ENCODE measurements at places on chromosomes 5 and 9.

DNA sequence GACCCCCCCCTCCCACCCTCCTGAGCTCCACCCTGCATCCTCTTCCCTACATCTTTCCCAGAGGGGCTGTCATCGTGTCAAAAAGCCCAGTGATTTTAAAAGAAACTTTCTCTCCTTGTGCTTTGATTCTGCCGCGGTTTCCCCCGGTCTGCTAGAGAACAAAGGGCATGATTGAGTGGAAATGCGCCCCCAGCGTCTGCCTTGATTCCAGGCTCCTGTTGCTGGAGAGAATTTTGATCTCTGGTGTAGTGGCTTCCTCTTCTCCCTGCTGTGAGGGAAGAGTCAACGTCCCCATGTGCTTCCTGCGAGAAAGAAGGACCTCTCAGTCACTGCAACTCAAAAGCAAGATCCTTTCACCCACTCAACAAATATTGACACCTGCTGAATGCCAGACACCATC lies 61.9 kb upstream of the RAPGEF1 start:
- no peak for DNase-seq

DNA sequence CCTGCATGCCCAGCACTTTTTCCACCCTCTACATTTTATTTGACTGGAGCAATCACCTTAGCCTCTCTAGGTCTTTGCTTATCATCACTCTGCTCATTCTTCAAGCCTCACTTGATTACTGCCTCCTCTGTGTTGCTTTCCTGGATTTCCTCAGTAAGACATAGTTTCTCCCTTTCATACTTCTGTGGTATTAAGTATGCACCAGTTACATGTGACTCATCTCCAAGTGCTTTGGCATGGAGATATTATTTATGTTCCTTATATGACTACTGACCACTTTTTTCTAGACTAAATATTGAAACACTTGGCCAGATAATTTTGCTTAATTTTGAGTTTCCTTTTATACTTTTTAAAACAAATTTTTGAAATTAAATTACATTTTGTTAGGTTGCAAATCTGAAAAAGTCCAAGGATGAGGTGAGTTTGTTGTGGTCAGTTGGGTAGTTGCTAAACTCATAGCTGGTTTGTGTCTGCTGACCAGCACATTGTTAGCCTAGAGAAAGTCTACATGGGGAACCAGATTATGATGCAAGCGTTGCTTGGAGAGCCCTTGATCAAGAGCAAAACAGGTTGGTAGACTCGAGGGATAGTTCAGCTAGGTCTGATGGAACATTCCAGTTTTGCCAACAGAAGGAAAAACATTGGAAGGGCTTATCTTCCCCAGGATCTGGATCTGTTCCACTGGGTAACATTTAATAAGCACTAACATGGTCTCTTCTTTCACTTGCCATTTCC lies 140.2 kb downstream of the TMC1 start:
- DNase-seq: no peak

- no peak for DNase-seq
These were observed 133.7 kb downstream of the PRELID2 start for GRCh38 chr5:145701404-145701803.

DNA sequence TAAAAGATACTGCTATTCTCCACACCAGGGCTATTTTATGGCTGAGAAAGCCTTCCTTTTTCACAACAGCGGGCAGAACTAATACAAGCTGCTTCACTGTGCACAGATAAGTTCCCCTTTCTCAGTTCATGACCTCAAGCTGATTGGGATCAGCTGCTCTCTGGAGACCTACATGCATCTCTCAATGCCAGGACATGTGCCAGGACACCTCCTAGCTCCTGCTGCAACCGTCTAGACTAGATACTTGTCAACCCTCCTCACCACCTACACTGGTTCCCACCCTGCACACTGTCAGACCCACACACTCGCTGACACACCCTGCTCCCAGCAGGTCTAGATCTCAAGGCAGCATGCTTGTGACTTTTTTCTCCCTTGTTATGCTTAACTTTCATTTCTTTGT lies 39.8 kb downstream of the STARD4 start:
- no peak for DNase-seq

DNA sequence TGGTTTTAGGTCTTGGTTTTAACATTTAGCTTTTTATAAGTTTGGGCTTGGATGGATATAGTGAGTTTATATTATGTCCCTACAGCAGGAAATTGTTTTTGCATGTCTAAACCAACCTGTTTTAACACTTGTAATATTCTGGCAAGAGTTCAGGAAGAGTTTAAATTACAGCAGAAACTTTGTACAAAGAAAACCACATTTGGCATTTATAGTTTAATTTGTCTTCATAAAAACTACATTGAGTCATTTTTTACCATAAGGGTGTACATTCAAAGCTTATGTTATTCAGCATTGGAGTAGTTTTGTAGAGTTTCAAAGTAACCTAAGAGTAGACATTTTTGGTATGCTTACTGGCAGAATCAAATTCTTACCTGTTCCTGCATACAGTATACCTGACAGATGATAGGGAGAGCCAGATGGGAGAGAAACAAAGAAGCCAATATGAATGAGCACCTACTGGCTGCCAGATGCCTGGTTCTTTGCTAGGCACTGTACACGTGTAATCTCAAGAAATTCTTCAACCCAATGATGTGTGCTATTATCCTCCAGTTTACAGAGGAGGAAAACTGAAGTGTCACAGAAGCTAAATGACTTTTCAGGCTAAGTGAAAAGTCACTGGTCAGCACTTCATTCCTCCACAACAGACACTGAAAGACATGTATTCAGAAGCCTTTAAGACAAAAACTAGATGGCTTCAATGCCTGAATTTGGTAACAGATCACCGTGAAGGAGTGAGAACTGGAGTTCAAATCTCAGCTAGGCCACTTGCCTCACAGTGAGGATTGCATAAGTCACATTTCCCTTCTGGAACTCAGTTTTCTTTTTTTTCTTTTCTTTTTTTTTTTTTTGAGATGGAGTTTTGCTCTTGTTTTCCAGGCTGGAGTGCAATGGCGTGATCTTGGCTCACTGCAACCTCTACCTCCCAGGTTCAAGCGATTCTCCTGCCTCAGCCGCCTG lies 25.9 kb upstream of the ECM2 start:
- DNase-seq: no peak

- DNase-seq: no peak
These were observed 17.9 kb downstream of the COL27A1 start for GRCh38 chr9:114172981-114173833.

GRCh38 chr5:180135967-180136629 lies 64.5 kb upstream of the RNF130 start:
- no peak for DNase-seq

- no peak for DNase-seq
These were observed 18.7 kb downstream of the INIP start for GRCh38 chr9:112699230-112699629.

- no peak for DNase-seq
These were observed 5.6 kb upstream of the ANKRD18A start for GRCh38 chr9:38626006-38626405.

- DNase-seq: peak; percentile 4
These were observed 219.5 kb upstream of the RASA1 start for GRCh38 chr5:87048156-87048555.

GRCh38 chr9:97936998-97937397 lies 974 bp downstream of the HEMGN start:
- no peak for DNase-seq

DNA sequence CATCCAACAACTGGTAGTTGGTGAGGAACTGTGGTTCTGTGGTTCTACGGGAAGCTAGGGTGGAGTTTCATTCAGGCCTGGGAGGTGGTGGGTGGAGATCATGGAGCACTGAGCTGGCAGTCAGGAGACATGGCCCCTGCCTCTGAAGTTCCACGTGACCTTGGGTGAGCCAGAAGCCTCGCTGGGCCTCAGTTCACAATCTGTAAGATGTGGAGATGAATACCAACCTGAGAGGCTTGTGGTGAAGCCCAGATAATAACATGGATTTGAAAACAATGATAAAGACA lies 177.9 kb downstream of the MACROH2A1 start:
- no peak for DNase-seq

- DNase-seq: no peak
These were observed 9.7 kb upstream of the PSMD5 start for GRCh38 chr9:120852240-120853010.

- no peak for DNase-seq
These were observed 5.2 kb downstream of the SMIM33 start for GRCh38 chr5:139475865-139476617.

DNA sequence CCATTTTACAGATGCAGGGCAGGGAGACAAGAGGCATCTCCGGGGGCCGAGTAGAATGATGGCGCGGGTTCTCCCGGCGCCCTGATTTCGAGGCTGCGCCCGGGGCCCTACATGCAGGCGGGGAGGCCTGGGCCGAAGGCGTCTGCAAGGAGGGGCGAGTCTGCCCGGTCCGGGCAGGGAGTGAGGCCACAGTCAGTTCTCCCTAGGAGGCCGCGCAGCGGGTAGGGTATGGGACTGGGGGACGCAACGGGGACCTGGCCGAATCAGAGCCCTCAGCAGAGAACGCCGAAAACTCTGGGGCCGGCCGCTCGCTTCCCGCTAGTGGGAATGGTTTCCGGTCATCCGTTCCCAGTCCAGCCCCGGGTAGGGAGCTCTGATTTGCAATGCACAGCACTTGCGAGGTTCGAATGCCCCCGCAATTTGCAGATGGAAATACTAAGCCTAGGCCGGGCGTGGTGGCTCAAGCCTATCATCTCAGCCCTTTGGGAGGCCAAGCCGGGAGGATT lies 6.4 kb downstream of the TLX3 start:
- no peak for DNase-seq

- DNase-seq: no peak
These were observed 36.1 kb upstream of the KIF4B start for GRCh38 chr5:154977409-154977808.

DNA sequence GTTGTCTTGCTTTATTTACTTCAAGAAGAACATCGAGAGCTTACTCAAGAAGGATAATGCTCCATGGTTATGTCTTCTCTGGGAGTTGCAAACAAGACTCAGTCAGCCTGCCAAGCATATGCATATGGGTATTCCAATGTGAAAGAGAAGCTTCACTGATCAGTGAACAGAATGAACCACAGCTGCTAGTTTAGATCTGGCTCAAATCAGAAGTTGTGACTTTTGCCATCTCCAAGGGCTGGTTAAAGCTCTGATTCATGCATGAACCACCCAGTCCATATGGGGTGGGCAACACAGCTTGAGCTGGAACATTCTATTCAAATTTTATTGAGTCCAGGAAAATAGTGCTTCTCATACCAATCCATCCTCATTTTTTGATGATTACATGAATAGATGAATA lies 50.0 kb downstream of the ATPSCKMT start:
- no peak for DNase-seq

- DNase-seq: no peak
These were observed 37.6 kb downstream of the PTGER4 start for GRCh38 chr5:40717281-40717680.

- no peak for DNase-seq
These were observed 50.5 kb downstream of the ELAVL2 start for GRCh38 chr9:23775549-23775948.

GRCh38 chr5:139108063-139108824 lies 89.9 kb downstream of the SIL1 start:
- DNase-seq: no peak

- no peak for DNase-seq
These were observed 40.4 kb upstream of the DEPDC1B start for GRCh38 chr5:60740322-60740721.

GRCh38 chr9:98989036-98990000 lies 45.6 kb downstream of the COL15A1 start:
- no peak for DNase-seq

DNA sequence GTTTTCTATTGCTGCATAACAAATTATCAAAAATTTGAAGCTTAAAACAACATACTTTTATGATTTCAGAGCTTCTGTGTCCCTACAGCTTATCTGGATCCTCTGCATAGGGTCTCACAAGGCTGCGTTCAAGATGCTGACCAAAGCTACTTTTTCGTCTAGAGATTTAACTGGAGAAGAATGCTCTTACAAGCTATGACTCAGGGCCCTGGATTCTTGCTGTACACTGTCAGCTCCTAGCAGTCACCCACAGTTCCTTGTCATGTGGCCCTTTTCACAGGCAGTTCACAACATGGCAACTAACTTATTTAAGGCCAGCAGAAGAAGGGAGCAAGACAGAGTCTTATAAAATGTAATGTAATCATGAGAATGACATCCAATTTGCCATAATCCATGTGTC lies 70.8 kb upstream of the FAM174A start:
- DNase-seq: no peak

- no peak for DNase-seq
These were observed 38.0 kb downstream of the VAV2 start for GRCh38 chr9:133953976-133954709.

GRCh38 chr5:114387433-114387832 lies 25.6 kb downstream of the KCNN2 start:
- no peak for DNase-seq

GRCh38 chr9:19517202-19517942 lies 108.6 kb downstream of the ACER2 start:
- no peak for DNase-seq

DNA sequence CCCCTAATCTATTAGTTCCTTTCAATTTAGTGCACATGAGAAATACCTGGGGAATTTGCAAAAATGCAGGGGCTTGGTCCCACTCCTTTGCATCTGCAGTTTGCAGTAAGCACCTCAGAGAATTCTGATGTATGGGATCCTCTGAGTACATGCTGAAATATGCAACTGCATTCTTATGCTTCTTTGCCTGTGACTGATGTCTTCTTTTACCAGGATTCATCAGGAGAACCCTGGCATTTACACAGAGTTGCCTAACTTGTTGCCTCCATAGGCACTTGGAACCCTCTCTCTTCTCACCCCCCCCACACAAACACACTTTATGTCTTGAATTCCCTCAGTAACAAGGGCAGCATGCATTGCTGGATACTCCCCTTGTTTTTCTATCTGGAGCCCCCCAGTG lies 173.1 kb downstream of the KDM4C start:
- DNase-seq: no peak

DNA sequence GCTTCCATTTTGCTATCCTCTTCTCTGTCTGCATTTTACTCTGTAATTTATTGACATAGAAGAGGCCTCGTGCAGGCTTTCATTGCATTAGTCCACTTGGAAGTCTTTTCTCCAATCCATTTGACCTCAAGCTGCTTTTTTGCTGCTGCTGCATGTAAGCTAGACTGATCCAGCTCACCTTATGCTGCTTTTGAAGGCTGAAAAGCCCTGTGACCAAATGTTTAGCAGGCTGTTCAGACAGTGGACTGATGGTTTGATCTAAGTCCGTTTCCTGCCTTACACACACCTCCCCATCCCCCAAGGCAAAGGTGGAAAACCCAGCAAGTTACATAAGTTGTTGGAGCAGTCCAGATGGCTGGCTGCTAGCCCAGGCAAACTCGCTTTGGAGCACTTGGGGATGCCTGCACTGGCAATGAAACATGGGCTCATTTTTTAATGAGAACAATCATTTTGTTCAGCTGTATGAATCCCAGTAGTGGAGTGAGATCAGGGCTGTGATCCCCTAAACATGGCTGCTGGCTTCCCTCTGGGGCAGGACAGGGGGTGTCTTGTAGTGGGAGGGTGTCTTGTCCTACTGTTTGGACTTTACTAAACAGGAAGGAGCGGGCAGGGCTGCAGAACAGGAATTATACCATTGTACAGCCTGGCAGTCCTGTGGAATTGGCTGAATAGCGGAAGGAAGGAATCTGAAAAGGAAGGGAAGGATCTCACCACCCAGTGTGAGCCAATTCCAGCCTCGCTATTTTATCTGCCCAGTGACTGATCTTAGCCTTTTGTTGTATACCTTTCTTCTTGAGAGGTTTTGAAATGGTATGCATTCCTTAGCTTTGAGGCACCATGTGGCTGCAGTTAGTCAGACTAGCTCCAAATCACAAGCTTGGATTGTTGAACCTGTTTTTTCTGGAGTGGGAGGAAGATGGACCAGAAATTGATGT lies 212.0 kb downstream of the ARHGAP26 start:
- DNase-seq: no peak

- DNase-seq: no peak
These were observed 329.4 kb downstream of the ARRDC3 start for GRCh38 chr5:91053741-91054025.

GRCh38 chr9:93896093-93896492 lies 59.1 kb downstream of the BARX1 start:
- DNase-seq: no peak

Data from CD8-positive, alpha-beta T cell (primary cell).